ENCODE measurements at places on chromosomes 3 and 15.

- DNase-seq, result no peak
Measured at GRCh38 chr15:33001926-33002325, 192.6 kb downstream of the FMN1 start.

DNA sequence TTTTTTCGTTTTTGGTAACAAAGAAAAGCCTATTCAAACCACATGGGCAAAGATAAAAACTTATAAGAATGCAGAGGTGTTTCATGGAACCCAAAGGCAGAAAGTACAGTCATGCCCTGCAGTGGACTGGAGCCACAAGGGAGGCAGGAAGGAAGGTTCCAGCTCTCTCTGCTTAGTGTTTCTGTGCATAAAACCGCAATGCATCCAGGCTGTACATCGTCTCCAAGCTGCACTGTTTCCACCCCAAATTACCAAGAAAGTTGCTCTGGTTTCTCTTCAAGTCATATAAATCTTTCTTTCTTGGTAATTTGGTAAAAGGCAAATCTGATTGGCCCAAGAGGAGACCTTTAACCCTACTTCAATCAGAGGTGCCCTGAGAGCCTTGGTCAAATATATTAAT is 15.8 kb downstream of the TRAT1 start:
- DNase-seq, result no peak

GRCh38 chr15:57662802-57663201 is 43.7 kb upstream of the POLR2M start:
- no peak for DNase-seq

DNA sequence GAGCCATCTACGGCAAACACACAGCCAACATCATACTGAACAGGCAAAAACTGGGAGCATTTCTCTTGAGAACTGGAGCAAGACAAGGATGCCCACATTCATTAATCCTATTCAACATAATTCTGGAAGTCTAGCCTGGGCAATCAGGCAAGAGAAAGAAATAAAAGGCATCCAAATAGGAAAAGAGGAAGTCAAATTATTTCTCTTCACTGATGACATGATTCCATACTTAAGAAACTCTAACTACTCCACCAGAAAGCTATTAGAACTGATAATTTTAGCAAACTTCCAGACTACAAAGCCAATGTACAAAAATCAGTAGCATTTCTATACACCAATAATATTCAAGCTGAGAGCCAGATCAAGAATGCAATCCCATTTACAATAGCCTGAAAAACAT is 17.3 kb upstream of the ENTPD3 start:
- no peak for DNase-seq

- DNase-seq, result no peak
Measured at GRCh38 chr3:142134799-142135325, 14.5 kb downstream of the TFDP2 start.

GRCh38 chr3:141728355-141728892 is 9.7 kb upstream of the RNF7 start:
- DNase-seq, result no peak

DNA sequence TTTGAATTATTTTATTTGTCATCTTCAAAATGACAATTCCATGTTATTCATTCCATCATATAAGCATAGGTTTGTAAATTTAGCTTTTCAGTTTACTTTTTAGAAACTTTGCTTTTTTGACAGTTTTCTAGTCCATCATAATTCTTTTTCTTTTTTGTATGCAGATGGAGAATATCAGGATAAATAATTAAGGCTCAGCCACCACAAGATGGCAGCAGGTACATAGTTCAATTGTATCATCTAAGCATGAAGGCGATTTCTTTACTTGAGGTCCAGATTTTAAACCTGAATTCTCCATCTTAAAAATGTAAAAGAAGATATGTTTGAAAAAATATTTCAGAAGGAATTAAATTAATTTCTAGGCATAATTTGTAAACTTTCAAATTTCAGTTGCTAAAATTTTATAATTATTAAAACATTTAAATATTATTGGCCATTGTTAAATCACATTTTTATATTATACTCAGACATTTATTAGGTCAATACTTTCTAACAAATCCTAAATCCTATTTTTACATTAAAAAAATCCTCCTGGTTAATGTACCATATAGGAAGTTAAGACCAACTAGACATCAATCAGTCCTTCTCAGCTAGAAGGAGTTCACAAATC is 15.1 kb downstream of the PLSCR5 start:
- DNase-seq, result no peak

GRCh38 chr3:30658328-30659052 is 52.1 kb downstream of the TGFBR2 start:
- peak; percentile 59 for DNase-seq

DNA sequence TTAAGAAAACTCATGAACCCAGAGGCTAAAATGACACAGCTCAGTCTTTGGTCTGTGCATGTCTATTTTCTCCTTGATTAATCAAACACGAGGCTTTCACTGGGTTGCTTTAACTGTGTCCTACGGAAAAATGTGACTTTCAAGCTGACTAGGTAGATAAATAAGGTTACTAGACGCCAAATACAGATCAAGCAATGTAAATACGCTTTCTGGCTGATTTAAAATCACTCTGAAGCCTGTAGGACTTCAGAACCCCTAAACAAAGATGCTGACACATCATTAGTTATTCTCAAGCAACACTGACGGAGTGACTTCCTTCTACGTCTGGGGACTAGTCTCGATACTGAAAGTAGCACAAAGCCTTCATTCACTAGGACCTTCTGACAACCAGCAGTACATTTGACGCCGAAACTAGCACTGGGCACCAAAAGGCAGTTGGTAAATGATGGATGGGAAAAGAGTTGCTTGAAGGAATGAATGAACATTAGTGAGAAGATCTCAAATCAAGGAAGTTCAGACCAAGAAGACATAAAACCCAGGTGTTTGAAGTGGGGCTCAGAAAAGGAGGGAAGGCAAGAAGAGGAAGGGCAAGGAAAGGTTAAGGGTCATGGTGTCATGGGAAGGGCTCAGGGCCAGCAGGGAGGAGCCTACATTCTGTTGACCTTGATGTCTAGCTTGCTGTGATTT is 67.1 kb upstream of the CDV3 start:
- DNase-seq, result no peak

DNA sequence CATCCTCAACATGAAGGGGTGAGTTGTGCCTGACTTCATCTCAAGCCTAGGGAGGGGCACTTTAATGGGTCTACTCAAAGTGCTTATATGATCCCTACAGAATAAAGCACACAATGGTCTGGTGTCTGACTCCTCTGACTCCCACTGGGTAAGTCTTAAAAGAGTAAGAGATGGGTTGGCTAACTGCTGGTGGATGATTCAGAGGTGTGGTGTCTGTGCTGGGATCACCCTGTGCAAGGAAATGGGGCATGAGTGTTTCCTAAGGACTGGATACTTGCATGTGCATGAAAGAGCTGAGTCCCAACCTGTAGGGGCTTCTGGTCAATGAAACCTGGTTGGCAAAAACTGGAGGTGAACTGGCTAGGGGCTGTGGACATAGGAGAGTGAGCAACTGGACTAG is 158.8 kb downstream of the IL20RB start:
- DNase-seq, result no peak

DNA sequence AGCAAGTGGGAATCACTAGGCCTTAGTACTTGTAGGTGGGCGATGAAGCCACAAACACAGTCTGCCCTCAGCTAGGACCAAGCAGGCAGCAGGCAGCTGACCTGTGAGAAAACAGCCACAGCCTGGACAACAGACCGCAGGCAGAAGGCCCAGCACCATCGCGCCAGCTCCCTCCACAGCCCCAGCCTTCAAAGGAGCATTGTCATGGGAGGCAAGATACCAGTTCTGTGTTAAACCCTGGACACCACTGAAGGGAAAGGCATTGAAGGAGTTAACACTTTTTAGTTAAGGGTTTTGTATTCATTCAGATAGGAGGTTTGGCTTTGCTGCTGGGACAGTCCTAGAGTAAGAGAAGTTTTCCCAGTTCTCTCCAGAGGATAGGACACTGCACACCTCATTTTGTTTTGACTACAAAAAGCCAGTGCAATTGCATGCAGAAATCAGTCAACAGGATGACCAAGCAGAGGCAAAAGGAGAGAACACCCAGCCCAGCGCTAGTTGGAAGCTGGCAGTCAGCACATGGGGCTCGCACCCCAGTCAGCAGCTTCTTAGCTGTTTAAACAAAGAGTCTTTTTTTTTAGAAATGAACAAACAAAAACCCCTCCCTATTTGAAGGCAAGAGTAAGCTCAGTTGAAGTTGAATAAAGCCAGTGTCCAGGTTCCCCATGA is 286.1 kb upstream of the TPM1 start:
- DNase-seq, result no peak

DNA sequence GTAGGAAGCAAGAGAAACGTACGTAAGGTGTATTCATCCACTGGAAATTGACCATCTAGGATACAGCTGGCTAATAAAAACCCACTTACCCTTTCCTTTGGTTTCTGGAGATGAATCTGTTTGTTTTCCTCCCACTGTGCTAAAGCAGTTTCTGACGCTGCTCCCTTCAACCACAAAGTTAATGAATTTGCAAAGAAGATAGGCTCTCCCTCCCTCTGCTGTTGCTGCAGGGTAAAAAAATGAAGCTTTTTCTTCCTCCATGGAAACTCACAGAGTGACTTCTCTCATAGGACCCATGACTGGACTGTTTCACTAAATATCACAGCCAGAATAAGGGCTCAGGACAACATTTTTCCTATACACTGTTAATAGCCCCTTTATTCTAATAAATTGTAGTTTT is 172.1 kb upstream of the LRRN1 start:
- DNase-seq, result no peak

GRCh38 chr15:35934383-35935049 is 388.6 kb upstream of the DPH6 start:
- DNase-seq, result no peak

DNA sequence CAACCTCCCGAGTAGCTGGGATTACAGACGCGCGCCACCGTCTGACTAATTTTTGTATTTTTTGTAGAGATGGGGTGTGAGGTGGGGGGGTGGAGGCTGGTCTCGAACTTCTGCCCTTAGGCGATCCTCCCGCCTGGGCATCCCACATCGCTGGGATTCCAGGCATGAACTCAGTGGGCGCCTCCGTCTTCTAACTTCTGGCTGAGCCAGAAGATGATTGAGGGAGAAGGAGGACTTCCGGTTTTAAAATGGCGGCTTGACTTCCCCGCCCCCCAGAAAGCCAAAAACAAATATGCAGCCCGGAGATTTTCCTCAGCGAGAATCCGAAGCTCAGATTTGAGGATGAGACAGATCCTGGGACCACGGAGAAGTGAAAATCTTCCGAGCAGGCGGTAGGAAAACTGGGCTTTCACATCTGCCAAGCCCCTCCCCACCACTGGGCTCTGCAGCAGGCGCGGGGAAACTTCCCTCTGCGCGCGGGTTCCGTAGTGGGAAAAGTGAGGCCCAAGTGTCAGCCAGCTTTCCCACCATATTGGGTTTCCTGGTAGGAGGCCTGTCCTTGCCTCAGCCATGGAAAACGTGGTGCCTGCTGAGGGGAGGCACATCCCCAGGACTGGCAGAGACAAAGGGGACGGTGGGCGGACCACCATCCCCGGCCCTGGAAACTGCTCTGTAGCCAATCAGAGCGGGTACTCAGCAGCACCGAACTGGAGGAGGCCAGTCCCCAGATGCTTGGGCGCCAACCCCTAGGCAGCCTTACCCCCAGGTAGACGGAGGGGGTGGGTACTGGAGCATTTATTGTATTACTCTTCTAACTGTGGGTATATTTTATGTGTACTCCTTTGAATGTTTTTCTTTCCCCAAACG is 17.3 kb downstream of the CHST14 start:
- DNase-seq, result no peak

- DNase-seq, result no peak
Measured at GRCh38 chr3:140731440-140732119, 53.7 kb downstream of the TRIM42 start.

DNA sequence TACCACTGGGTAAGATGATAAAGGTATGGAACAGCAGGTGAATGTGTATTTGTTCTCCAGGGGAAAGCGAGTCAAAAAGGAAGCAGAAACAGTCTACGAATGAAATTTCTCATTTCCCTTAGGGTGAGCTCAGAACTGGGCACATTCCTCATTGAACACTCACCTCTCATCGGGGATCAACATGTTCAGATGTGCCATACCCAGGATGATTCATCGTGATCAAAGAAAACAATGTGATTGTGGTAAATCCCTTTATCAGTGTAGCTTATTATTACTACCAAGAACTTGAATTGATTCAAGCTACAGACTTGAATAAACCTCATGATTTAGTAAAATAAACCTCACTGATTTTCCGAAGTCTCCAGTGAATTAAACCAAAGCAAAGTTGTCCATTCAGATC is 72.1 kb downstream of the GJD2 start:
- no peak for DNase-seq

- no peak for DNase-seq
Measured at GRCh38 chr3:19347671-19348070, 199.4 kb downstream of the KCNH8 start.

DNA sequence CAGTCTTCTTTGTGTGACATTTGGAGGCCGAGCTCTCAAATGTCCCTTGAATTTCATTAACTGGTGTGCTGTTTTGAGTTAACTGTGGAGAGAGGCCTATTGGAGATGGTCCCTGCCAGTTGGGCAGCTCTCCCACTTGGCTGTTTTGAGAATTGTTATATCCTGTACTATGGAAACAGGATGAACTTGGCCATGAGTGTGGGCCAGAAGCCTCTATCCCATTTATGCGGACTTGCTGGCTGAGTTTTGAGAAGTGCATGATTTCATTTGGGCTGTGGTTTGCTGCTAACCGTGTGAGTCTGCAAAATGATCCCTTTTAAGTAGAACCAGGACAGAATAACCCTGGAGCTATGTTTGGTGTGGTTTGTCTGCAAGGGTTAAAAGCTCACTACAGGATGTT is 366.0 kb downstream of the PTPRG start:
- DNase-seq, result peak; percentile 95

DNA sequence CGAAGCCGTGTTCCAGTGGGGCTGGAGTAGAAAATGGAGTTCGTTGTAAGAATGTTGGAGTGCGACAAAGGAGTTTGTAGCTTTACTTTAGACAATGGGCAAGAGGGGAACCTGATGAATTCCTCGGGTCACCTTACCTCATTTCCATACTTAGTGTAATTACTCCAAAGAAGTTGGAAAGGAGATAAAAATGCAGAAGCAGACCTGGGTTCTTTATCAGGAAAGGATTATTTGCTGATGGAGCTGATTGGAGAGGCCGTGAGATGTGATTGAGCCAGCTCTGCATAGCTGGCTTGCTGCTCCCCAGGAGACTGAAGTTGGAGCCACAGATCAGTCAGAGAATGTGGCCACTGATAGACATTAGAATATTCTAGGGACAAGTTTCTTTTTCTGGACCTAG is 33.4 kb upstream of the TBL1XR1 start:
- DNase-seq, result no peak

DNA sequence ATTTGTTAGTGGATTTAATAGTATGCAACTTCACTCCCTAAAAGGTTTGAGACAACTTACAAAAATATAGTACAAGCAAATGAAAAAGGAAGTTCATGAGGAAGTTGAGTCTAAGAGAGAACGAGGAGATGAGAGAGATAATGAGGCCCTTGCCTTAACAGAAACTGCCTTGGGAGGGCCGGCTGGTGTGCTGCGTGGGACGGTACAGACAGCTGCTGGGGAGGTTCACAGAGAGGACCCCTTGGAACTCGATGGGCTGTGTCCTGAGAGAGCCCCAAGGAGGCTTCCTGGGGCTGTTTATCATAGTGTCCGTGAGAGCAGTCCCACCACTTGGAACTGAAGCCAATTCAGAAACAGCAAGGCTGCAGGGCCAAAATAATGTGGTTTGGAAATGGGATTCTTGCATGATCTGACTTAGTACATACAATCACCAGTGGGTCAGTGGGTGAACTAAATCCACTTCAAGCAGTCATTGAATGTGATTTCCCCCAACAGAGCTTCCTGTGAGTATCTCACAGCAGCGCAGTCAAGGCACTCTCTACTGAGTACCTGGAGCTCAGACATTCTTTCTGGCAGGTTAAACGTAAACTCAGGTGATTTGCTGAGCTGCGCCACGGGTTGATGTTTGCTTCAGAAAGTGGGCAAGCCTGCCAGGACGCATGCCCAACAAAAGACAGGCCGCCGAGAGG is 90.8 kb downstream of the CRTC3 start:
- no peak for DNase-seq

All from right forelimb (tissue), 1 donor.